ENCODE measurements at places on chromosomes 13 and 19.

- H3K27me3 ChIP-seq: no peaks in the 10 kb centered on the region
- no peaks in the 10 kb centered on the region for H3K36me3 ChIP-seq
- DNase-seq: no peak
- no peak overlapping the region for H3K27ac ChIP-seq
- no peak overlapping the region for H3K4me3 ChIP-seq
- peaks cover 12% of the 10 kb centered on the region for H3K4me1 ChIP-seq
These were observed 70.5 kb downstream of the COL4A1 start for GRCh38 chr13:110236431-110236830.

DNA sequence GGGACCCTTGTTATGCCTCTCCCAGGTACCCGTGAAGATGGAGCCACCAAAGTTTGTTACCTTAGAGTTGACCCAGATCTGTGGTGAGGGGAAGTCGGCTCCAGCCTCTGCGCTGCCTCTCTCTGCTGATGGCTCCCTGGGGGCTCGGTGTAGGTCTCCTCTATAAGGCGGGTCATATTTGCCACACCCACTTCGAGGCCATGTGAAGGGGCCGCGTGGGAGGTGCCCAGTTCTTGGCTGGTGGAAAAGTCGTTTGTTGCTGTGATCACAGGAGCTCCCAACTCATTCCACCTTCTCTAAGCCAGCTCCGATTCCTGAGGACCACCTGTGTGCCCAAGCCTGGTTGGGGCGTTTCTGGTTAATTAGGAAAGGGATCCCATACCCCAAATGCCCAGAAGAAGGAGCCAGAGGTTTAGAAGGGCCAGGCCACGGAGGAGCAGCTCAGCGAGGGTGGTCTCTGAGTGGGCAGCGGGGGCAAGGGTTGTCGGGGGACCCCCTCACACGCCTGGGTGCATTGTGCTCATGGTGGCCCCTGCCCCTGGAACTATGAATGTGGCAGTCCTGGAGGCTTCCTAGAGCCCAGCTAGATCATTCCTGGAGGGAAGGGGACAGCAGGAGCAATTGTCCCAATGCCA is 296.5 kb downstream of the ZNF536 start:
- no peaks in the 10 kb centered on the region for H3K36me3 ChIP-seq
- no peak overlapping the region for H3K27ac ChIP-seq
- no peak overlapping the region for H3K4me3 ChIP-seq
- DNase-seq: no peak
- peaks cover 11% of the 10 kb centered on the region for H3K27me3 ChIP-seq
- H3K4me1 ChIP-seq: no peaks in the 10 kb centered on the region

- H3K4me1 ChIP-seq: no peaks in the 10 kb centered on the region
- H3K27ac ChIP-seq: no peak overlapping the region
- DNase-seq: peak; percentile 1
These were observed 293.7 kb downstream of the PCDH17 start for GRCh38 chr13:57925250-57925649.

DNA sequence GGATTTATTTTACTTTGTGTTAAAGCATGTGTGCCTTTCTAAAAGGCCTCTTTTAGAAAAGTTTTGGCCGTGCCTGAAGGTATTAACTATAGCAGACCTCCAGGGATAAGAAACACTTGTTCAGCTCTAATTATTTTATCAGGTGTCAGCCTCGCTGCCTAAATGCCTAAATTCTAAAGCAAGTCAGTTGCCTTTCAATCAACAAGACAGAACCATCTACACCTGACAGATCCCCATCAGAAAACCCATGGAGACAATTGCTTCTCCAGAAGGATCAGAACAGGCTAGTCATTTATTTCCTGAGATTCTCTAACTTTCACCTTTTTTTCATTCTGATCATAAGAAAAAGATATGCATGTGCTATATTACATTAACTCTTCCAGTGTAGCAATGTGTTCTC is 171.4 kb upstream of the GPC6 start:
- H3K4me3 ChIP-seq: no peak overlapping the region
- H3K27ac ChIP-seq: no peak overlapping the region
- no peaks in the 10 kb centered on the region for H3K4me1 ChIP-seq
- no peak for DNase-seq

DNA sequence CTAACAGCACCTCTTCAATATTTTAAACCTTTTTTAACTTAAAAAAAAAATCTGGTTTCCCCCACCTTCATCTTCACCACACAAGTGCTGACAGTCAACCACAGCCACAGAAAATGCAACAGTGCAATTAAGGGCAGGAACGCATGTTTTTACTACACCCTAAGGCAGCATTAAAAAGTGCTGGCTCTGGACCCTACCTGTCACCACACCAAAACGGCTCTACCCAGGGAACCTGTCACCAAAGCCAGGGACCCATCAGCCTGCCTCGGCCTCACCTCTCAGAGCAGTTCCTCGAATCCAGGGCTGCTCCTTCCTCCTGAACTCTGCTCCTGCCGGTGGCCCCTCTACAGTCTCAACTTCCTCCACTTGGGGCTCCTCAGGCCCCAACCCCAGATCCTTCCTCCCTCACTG is 22.5 kb upstream of the SLC35E1 start:
- DNase-seq: no peak
- H3K27ac ChIP-seq: no peak overlapping the region
- peaks cover 5% of the 10 kb centered on the region for H3K4me1 ChIP-seq
- H3K36me3 ChIP-seq: no peaks in the 10 kb centered on the region

GRCh38 chr19:40223135-40223822 is 3.2 kb downstream of the CCNP start:
- peak; percentile 51 for DNase-seq
- no peaks in the 10 kb centered on the region for H3K27me3 ChIP-seq
- no peaks in the 10 kb centered on the region for H3K36me3 ChIP-seq
- H3K4me1 ChIP-seq: peaks cover 19% of the 10 kb centered on the region

Measured in PC-3 (cell line).